NCI-H1436 treated with DMSO at 0.1 percent for 48 hours (cell line): ENCODE measurements at places on chromosomes 5 and 9.

- no peak for DNase-seq
These were observed 26.8 kb downstream of the IRF1 start for GRCh38 chr5:132463811-132464155.

DNA sequence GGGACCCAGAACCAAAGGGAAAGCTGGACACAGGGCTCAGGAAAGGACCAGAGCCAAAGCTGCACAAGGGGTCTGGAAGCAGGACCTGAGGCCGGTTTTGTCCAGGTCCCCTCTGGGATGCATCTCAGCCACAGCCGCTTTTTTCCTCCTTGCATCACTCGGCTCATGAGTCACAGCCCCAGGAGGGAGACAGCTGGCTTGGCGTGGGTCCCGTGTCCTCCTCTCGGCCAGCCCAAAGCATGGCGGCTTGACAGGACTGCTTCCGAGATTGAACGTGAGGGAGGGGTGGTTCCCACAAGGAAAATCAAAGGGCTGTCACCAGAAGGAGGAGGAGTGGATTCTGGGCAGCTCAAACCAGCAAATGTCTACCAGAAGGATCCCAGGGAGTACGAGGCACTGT is 56.7 kb upstream of the CPLX2 start:
- DNase-seq: no peak

DNA sequence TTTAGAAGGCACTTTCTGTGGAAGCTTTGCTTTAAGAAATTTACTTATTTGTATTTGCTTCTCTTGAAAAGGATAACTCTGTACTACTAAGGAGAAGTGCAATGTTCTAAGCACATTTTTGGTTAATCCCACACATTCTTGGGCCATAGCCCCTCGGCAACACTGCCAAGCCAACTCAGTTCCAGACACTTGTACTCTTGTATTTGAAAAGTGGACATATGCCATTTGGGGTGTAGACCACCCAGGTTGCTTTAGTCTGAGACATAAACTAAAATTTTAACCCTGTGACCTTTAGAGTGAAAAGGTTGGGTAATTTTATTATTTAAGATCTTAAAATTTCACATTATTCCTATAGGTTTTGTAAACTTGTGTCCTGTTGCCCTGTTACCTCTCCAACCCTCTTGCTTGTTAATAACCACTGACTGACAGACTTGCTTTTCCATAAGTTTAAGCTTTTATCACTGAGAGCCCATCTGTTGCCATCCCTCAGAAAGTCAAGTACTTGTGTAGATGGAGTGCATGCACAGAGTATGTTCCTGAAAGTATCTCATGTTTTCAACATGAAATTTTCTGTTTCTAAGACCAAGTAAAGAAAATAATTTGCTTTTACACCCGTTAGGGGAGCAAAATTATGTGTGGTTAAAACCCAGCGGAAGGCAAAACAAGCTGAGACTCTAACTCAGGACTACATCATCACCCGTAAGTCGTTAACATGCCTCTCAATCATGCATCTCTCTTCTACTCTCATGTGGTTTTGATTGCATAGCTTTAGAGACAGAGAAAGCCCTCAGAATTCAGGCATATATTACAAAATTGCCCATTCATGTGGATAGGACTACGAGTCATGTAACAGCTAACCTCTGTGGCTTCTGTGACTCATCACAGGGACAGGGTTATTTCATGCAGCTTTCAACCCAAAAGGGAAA is 117.3 kb downstream of the GDNF start:
- no peak for DNase-seq

GRCh38 chr9:28930766-28931165 is 1357.5 kb upstream of the C9orf72 start:
- DNase-seq: no peak

GRCh38 chr9:109653470-109653869 is 126.5 kb upstream of the PALM2AKAP2 start:
- DNase-seq: no peak

GRCh38 chr5:179912386-179912785 is 4.7 kb upstream of the TBC1D9B start:
- no peak for DNase-seq

- DNase-seq: no peak
These were observed 98.1 kb upstream of the TUT7 start for GRCh38 chr9:86452201-86452828.

DNA sequence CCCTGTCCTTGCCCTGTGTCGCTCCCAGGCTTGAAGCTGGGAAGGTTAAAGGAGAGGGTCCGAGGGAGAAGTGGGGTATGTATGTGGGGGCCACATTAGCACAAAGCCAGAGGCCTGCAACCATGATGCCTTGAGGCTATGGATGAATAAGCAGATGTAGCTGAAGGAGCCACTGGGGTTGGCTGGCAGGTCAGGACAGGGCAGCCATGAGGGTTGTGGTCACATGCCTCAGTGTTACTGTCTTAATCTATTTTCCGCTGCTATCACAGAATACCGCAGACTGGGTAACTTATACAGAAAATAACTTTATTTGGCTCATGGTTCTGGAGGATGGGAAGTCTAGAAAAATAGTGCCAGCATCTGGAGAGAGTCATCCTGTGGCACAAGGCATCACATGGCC is 9.2 kb upstream of the GRHPR start:
- DNase-seq: no peak

- no peak for DNase-seq
These were observed 121.7 kb downstream of the ANKRD18B start for GRCh38 chr9:33645706-33646105.

DNA sequence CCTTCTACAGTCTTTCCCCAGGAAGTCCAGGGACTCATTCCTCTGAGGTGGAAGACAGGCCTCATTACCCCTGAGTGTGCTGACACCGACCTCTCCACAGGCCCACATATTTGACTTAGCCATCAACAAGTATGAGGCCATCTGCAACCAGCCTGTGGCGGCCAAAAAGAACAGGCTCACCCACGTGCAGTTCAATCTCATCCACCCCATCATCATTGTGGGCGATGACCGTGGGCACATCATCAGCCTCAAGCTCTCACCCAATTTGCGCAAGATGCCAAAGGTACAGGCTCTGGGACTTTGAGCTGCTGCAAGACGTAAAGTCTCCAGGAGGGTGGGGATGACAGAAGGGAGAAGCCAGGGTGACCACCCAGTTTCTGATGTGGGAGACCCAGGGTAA is 5.6 kb downstream of the ENHO start:
- no peak for DNase-seq
